ENCODE measurements at places on chromosomes 3 and 15.

DNA sequence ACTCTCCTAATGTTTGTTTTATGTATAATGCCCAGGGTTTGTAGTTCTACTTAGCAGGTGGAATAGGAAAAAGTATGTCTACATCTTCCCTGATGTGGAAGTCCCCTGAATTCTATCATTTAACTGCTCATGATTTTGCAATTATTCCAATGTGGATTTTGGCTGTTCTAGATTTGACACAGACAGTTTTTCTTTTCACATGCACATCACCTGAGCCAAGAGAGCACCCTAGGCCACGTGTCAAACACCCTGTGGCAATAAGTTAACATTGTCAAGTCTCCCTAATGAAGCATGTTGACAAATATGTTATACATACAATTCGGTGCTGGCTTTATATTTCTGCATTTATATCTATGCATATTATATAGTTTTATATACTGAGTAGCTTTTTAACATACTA, 70.0 kb upstream of the SUCLG2 start:
- DNase-seq = no peak

- no peak for DNase-seq
These were observed 311.7 kb upstream of the SEMA6D start for GRCh38 chr15:47405365-47406162.

DNA sequence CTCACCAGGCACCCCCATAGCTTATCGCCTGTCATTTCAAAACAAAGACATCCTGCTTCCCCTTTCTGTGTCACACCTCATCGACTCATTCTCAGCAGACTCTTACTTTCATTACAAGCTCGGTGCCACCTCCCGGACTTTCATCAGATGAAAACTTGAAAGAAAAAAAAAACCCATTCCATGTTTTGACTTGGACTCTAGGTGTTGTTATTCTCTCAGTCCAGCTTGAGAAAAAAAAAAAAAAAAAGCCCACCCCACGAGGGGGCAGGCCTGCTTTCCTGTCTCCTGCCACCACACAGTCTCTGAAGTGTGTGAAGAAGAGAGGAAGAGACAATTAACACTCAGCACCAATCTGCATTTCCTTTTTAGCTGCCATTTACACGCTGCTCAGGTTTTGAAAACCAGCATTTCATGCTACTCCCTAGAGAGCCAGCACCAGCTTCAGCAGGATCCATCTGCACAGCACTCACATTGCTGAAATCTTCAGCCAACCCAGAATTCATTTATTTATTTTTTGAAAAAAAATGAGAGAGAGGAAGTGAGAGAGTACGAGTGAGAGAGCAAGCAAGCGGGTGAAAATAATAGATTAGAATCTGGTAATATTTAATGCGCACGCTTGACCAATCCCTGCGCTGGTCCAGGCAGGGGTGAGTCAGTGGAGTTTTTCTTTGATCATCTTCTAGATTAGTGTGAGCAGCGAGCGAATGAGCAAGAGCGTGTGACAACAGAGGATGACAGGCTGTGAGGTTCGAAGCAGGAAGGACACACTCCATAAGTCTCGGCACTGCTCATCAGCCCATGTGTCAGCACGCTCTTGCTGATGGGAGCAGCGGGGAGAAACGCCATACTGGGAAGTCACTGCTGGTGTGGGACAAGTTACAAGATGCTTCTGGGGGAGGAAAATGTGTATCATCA, 23.5 kb downstream of the ZNF80 start:
- DNase-seq = no peak

GRCh38 chr3:195559723-195560409, 16.7 kb upstream of the PPP1R2 start:
- DNase-seq = no peak

DNA sequence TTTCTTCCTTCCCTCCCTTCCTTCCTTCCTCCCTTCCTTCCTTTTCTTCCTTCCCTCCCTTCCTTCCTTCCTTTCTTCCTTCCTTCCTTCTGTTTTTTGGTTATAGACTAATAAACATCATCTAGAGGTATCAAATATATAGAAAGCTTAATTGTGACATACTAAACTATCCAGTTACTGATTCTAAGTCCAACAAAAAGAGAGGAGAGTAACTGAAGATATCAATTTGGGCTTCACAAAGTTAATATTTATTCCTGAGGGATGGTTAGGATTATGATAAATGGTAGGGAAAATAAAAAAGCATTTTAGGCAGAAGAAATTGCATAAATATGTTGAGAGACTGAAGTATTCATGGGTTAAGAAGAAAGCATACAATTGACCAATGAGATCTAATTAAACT, 7.8 kb upstream of the CLDN16 start:
- no peak for DNase-seq

Data from GDM1 (cell line).